ENCODE measurements at places on chromosomes 2 and 18.
A peak's percentile ranks its signal among the peaks of the same experiment; 100 is the strongest.

GRCh38 chr2:181573140-181573736 lies 83.7 kb downstream of the CERKL start:
- DNase-seq: peak; percentile 43

DNA sequence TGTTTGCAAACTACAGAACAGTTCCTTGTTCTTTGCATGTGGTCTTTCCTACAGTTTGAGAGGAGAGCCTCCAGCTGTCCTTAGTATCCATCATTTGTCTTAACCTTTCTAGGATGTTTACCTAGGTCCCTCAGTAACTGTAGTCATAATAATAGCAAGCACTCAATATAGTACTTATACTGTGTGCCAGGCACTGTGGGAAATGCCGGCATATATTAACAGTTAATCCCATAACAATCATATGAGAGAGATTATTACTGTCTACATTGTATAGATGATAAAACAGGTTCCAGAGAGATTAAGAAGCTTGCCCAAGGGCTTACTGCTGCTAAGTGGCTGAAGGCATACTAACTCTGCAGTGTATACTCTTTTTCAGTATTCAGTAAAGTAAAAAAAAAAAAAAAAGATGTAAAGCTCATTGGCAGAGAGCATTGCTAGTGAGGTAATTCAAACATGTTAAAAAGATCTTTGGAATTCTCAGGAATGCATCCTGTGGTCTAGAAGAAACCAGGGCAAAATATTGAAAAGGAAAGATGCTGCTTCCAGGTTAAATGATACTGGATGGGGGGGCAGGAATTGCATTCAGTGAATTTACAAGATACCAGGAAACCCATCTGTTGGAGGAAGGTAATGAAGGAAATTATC lies 72.3 kb downstream of the SPTBN1 start:
- DNase-seq: no peak

GRCh38 chr2:127844973-127845372 lies 13.0 kb downstream of the POLR2D start:
- no peak for DNase-seq

- DNase-seq: no peak
These were observed 127.3 kb upstream of the LGALSL start for GRCh38 chr2:64326578-64327050.

DNA sequence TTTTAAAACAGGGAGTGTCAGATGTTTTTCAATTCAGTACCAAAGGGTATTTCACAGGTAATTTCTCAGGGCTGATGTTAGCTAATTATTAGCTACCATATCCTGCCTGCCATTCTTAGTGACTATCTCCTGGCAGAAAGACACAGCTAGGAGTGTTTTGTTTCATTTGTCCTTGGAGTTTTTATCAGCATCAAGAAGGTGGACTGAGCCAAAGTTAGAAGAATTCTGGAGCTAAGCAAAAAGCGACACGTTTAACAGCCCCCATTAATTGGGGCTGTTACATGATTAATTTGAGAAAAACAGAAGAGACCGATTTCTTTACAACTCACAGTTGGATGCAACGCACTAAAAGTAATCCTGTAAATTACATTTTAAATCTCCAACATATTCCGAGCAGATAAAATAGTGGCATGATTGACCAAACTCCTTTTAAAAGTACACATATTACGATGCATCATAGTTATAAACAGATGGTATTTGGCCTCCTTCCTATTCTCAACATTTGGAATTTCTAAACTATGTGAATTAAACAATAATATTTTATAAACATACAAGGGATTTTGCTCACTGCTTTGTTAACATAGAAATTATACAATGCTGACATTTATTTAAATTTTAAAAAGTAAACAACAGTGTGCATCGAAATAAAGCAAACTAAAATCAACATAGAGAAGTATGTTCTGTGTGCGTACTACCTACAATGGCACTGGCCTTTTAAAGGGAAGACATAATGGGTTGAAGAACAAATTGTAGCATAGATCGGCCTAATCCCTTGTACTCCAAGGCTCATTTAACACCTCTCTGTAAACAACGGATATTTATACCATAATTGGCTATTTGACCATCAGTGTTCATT lies 585.1 kb downstream of the ZEB2 start:
- no peak for DNase-seq

DNA sequence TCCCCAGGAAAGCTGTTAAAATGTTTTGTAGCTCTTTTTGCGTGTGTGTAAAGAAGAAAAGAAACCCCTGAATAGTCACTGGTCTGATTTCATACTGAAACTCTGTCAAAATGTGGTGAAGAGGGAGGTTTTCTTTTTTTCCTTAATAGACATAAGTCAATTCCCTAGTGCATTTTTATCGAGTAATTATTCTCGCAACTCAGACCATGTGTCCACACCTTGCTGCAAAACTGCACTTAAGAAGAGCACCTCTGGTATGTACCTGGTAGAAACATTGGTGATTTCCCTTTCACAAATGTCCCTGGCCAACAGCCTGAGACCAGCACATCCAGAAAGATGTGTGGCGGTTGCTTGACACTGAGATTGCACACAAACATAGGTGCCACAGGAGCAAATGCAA lies 159.9 kb downstream of the ZNF521 start:
- no peak for DNase-seq

DNA sequence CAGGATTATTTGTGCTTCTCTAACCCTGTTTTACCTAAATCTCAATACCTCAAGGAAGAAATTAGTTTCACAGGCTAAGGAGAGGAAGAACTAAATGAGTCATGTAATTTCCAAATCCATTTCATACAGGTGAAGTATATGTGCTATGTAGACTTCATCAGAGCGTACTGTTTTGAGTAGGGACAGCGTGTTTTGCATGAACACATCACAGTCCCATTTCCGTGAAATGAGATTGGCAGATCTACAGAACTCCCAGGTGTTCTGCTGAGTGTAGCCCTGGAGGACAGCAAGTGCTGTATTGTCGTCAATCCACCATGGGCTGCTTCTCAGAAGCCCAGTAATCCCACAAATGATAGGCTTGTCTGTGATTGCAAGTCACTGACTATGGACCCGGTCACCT lies 97.7 kb downstream of the XRCC5 start:
- no peak for DNase-seq

GRCh38 chr2:102975996-102976975 lies 214.5 kb downstream of the TMEM182 start:
- DNase-seq: peak; percentile 4

GRCh38 chr2:60459851-60460250 lies 93.6 kb downstream of the BCL11A start:
- no peak for DNase-seq

GRCh38 chr2:16223161-16223840 lies 283.0 kb downstream of the MYCN start:
- DNase-seq: no peak

DNA sequence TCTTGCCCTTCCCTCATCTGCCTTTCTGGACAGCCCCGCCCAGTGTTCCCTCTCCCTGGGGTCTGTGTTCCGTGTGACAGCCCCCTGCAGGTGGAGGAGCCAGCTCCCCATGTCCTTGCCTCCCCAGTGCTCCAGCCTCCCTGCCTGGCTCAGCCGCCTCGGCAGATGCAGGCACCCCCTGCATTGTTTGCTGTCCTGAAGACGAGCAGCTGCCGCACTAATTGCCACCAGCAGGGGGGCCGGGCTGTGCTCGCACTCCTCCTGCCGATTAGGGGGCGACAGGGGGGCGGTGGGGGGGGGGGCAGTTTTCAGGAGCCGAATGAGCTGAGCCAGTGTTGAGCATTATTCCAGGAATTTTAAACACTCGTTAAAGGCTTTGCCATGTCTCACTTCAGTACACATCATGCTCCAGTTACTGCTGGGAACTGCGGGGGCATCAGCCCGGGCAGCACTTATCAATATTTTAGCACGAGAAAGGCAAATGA lies 23.3 kb downstream of the SIX3 start:
- no peak for DNase-seq

GRCh38 chr2:217916504-217917254 lies 86.1 kb downstream of the TNS1 start:
- DNase-seq: no peak

DNA sequence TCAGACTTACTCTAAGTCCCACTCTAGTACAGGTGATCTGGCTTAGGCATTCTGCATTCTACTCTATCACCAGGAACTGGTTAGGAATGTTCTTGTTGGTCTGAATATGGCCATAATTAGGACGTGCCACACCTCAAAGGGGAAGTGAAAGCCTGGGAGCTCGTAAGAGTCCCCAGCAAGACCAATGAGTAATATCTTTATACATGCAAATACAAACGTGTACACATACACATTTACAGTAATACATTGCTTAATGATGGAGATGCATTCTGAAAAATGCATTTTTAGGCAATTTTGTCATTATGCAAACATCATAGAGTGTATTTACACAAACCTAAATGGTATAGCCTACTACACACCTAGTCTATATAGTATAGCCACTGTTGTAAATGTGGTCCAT lies 19.5 kb upstream of the ERCC3 start:
- DNase-seq: no peak

DNA sequence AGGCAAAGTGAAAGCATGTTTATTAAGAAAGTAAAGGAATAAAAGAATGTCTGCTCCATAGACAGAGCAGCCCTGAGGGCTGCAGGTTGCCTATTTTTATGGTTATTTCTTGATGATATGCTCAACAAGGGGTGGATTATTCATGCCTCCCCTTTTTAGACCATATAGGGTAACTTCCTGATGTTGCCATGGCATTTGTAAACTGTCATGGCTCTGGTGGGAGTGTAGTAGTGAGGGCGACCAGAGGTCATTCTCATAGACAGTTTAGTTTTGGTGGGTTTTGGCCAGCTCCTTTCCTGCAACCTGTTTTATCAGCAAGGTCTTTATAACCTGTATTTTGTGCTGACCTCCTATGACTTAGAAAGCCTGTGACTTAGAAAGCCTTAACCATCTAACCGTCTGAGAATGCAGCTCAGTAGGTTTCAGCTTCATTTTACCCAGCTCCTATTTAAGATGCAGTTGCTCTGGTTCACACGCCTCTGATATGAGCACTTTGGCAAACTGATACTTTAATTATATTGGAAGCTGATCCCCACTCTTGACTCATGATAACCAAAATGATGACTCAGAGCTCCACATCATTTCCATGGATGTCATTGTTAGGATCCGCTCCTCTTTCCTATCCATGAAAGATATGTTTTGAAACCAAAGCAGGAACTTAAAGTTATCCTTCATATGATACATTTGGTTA lies 14.5 kb upstream of the ERMN start:
- no peak for DNase-seq

DNA sequence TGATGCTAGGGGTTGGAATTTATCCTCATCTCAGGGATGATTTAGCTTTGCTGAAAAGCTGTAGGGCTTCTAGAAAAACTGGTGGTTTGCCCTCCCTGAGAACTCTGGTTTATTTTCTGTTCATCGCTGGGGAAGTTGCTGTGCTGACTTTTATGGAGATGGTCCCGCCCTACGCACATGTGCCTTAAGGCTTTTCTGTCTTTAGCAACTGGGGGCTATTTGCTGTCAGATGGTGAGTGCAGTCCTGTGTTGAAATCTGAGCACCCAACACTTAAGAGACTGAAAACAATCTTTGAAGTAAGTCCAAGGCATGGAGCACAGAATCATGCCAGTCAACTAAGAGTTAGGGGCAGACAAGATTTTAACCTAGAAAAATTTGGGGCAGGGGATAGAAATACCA lies 2148.4 kb upstream of the CELF4 start:
- DNase-seq: no peak

DNA sequence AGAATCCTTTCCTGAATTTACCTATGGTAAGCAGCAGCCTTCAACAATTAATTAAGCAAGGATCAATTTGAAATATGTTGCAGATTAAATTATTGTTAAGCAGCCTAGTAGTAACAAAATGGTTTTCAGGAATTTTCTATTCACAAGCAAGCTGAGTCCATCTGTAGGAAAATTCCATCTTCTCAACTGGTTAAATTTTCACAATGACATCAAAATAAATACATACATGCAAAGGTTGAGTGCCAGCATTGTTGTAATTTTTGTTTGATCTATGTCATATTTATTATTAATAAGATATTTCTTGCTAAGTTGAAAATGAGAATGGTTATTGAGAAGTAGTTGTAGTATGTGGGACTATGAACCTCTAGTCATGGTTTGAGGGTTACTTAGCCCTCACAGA lies 15.3 kb upstream of the TFPI start:
- DNase-seq: no peak

DNA sequence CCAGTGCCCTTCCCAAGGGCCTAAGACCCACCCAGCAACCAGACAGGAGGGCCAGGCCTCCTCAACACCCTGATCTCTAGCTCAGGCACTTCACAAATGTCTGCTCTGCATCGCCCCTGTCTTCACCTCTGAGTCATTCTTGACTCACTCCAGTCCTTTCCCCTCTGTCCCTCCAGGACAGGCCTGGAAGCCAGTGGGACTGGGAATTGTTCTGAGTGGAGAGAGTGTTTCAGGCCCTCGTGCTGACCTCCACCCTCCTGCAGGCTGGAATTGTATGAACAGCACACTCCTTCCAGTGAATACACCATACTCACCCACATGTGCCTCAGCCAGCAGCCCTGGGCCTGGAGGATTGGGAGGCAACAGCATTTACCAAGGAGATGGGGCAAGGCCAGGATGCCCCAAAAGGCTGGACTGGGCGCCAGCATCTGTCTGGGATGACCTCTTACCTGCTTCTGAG lies 304.2 kb downstream of the CYP26B1 start:
- no peak for DNase-seq

DNA sequence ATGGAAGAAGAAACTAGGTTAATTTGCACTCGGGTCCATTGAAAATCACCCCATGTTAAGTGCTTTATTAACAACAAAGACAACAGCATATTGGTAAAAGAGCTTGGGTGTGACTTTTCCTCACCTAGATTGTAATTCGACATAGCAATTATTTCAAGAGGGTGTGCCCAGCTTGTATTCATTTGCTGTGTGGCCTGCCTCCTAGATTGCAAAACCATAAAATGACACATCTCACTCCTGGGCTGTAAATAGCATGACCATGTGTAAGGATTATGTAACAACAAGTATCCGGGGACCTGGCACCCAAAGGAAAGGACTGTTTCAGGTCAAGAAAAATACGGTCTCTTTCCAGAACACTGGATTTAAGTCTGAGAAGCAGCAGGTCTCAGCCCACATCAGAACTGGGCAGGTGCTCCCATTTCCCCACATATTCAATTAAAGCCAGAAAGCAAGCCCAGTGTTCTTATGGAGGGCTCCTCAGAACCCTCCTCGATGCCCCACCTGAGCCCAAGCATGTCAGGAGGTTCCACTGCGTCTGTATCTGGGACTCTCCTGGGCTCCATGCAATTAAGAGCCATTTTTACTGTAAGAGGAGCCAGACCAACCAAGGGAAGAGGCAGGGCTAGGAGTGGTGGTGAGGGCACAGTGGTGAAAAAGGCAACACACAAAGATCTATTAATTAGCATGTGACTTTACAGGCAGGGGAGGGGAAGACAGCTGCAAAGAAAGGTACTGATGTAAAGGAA lies 39.2 kb downstream of the MREG start:
- no peak for DNase-seq

GRCh38 chr2:23127465-23127864 lies 257.5 kb upstream of the KLHL29 start:
- DNase-seq: no peak

GRCh38 chr2:63834401-63834800 lies 7.3 kb upstream of the UGP2 start:
- no peak for DNase-seq

DNA sequence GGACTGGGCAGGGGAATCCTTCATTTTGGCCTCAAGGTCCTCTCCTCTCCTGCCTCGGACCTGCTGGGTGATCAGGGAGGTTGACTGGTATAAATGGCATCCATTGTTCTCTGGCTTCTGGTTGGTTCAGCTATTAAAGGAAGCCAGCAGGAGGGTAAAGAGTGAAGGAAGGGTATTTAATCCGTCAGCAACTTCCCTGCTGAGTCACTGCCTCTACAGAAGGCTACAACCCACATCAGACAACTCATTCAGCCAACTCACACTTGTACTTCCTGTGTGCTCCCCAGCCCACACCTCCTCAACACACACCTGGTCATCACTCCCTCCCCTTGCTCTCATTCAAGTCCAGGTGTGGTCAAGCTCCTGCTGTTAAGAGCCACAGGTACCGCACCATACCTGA lies 68.3 kb upstream of the MRPS9 start:
- DNase-seq: no peak

Measured in hematopoietic multipotent progenitor cell treated with erythropoietin and hydrocortisone succinate and interleukin-3 and kit ligand, for 8 days (in vitro differentiated cells).